EL (cell line): ENCODE measurements at places on chromosomes 2 and 18.
A peak's percentile ranks its signal among the peaks of the same experiment; 100 is the strongest.

- DNase-seq: no peak
Measured at GRCh38 chr2:118970396-118971135, 28.6 kb downstream of the MARCO start.

DNA sequence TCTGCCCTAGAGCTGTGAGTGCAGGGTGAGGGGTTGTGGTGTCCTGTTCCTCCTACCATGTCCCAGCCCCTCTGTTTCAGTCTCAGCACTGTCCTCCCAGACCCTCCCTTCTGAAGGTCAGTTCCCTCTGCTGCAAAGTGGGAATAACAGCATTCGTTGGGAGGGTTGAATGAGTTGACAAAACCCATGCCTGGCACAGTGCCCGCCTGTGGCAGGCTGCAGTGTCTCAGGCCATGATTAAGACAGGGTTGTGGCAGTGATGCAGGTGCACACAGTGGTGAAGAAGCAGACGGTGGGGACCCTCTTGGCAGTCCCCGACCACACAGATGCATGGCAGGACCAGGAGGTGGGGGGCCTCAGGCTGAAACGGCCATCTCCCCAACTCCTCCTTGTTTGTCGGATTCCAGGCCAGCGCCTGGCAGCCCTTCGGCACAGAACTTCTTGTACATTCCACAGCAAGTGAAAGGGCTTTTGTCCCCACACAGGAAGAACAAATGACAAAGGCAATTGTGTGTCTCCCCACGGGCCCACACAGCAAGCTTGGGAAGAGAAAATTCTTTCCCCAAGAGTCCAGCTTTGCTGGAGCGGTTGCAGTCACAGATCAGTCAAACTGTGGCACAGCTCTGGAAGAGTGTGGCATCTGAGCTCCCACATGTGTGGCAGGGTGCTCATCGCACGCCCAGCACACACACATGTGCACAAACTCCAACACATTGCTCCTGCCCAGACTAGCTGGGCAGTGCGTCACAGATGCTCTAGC is 92.0 kb upstream of the MSH2 start:
- DNase-seq: no peak

GRCh38 chr2:19635951-19636510 is 265.8 kb downstream of the TTC32 start:
- DNase-seq: no peak

GRCh38 chr18:27500531-27500930 is 315.4 kb upstream of the CHST9 start:
- DNase-seq: no peak

DNA sequence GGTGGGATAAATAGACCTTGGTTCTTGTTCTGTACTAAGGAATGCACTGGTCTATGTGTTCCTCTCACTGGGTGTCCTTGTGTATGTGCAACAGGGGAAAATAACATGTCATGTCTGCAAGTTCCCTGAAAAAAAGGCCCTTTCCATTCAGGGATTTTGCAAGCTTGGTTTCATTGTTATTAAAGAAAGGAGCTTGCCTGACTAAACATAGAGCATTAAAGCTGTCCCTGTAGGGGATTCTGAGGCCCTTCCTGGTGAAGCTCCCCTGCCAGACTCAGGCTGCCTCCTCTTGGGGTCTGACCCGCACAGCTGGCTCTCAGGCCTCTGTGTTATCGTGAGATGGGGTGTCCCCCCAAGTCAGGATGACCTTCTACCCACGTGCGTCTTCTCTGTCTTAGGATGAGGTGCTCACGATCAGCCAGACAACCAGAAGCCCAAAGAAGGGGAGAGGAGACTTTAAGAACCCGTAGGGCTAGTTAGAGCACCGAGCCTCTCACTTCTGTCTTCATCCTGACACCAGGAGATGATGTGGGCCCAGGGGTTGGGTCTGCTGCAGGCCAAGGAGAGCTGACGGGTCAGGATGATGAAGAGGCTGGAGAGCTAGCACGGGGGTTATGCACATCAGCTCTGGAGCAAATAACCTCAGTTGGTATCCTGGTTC is 21.2 kb downstream of the CAPG start:
- no peak for DNase-seq

GRCh38 chr2:3827673-3828575 is 124.5 kb downstream of the DCDC2C start:
- no peak for DNase-seq

DNA sequence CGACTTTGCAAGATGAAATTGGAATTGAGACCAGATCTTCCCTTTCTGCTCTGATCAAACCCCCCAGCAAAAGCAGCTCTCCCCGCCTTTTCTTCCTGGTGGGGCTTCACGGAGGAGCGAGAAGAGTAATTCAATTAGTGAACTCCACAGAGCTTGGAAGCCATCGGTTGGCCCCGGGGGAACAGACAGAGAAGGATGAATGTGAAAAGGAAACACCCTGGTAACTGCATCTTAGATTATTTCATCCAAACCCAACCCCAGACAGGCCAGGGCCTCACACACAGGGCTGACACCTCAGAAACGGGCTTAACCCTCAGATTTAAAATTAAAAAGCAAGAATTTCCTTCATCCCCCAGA is 18.3 kb downstream of the SMAD7 start:
- no peak for DNase-seq

GRCh38 chr2:226295123-226295522 is 504.5 kb downstream of the IRS1 start:
- DNase-seq: no peak

GRCh38 chr2:119940856-119941255 is 72.0 kb upstream of the EPB41L5 start:
- DNase-seq: no peak

DNA sequence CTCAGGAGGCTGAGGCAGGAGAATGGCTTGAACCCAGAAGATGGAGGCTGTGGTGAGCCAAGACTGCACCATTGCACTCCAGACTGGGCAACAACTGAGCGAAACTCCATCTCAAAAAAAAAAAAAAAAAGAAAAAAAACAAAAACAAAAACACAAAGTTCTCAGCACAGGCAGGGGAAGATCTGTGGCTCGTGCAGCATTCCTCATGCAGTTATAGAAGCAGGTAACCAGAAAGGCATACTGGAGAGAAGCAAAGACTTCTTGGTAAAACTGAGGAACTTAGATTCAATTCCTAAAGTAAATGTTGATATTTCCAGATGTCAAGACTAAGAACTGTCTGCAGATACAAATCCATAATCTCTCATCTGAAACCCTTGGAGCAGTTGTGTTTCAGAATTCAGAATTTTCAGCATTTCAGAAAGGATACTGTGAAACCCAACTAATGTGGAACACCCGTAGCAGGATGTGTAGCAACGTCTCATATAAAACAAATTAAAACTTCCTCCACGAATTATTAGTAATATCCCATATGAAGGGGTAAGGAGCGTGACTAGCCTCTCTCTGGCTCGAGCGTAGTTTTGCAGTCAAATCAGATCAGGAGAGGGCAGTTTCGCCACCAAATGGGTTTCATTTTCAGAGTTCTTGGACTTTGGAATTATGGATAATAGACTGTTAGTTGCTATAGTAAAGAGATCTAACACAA is 13.2 kb upstream of the SLC25A52 start:
- no peak for DNase-seq

GRCh38 chr2:134980639-134981038 is 62.0 kb downstream of the CCNT2 start:
- no peak for DNase-seq

- DNase-seq: no peak
Measured at GRCh38 chr2:13524492-13524891, 807.8 kb downstream of the TRIB2 start.

DNA sequence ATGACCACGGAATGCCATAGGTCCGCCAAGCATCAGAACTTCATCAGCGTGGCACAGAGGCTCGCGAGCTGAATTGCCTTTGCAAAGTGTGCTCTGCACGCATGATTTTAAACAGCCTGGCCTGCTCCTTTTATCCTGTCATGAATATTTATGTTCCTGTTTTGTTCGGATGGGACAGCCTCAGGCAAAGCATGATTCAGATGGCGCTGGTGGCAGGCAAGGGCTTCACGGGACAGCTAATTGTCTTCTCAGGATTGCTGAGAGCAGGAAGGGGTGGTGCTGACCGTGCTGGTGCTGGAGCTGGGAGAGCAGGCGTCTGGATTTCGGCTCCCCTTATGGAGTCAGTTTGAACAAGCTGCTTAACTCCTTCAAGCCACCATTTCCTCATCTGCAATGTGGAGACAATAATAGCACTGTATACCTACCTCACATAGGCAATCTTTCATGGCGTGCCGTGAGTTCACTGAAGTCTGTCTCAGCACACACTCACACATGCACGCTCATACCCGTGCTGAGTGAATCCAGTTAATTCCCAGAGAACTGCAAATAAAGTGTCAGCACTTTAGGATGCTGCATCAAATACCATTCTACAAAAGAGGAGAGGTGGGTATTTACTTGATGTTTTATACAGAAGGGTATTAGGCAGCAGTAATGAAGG is 79.7 kb upstream of the APCDD1 start:
- peak; percentile 85 for DNase-seq

- no peak for DNase-seq
Measured at GRCh38 chr2:26255759-26256384, 11.1 kb downstream of the HADHB start.

GRCh38 chr18:21897811-21898210 is 157.2 kb downstream of the MIB1 start:
- DNase-seq: peak; percentile 58

GRCh38 chr2:240355962-240356361 is 79.5 kb upstream of the GPC1 start:
- no peak for DNase-seq

DNA sequence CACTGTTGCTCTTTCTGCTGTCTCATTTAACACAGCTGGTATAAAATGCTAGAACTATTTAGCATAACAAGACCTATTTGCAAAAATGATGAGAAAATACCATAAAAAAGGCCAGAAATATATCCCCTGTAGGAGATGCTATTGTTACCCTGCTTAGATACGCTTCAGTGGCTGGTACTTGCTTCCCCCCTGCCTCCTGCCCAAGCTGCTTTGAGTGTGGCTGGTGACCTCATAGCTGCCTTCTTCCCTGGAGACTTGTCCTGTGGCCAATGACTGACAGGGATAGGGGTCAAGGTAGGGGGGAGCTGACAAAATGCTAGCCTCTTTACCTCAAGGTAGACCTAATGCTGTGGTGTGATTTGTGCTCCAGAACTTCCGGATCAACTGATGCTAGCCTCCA is 150.2 kb upstream of the ZEB2 start:
- no peak for DNase-seq

DNA sequence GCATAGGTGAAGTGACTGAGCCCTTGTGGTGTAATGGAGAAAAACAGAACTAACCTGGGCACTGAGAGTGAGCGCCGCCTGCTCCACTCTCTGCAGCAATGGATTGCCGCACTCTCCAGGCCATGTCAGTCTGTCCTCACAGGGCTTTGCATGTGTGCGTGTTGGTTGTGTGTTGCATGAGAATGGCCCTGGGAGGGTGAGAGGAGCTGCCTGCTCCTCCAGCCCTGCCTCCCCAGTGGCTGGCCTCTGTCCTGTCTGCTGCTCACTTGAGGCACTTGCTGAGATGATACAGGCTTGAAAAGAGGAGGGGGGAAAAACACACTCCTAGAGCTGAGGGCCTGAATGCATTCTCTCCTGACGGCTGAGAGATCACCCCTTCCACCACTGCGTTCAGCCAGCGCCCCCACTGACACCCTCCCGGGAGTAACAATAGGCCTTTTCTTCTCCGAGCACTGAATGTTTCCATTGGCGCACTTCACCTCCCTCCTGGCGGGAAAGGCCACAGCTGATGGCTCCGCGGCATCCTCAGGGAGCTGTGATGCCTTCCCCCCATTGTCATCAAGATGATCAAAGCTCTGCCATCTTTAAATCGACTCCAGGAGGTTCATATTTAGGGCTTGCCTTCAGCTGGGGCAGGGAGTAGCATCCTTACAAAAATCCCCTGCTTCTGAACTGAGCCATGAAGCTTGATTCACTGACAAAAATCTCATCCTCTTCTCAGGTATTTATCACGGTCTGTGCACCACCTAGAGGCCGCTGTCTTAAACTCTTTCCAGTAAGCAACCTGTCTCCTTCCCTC is 49.9 kb upstream of the DAPL1 start:
- peak; percentile 61 for DNase-seq

- DNase-seq: no peak
Measured at GRCh38 chr2:86786001-86786536, 4.6 kb downstream of the CD8A start.

- peak; percentile 53 for DNase-seq
Measured at GRCh38 chr2:219099329-219099728, 38.6 kb upstream of the IHH start.

GRCh38 chr2:62505750-62506420 is at the start of gene TMEM17:
TMEM17 (minus strand) TSS chr2:62506195; CDS start chr2:62506129, 66 bp downstream.
- peak; percentile 94 for DNase-seq

GRCh38 chr2:105761931-105762515 is 17.3 kb downstream of the NCK2 start:
- no peak for DNase-seq

DNA sequence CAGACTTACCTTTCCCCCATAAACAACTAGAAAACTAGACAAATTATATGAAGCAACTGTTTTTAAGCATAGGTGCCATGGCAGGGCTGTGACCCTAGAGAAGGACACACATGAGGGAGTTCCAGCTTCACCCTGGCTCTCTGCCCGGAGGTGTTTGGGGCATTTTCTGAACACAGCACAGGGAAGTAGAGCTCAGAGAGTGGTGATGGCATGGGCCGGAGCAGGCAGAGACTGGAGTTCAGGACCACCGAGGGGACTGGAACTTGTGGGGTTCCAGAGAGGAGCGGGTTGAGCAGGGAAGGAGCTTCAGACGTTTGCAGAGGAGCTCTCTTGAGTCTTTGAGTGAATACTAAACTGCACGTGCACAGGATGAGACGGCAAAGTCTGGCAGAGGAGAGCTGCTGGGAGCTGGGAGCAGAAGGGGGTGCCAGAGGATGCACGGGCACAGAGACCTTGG is 26.5 kb upstream of the KLF11 start:
- DNase-seq: no peak
